ENCODE measurements at places on chromosomes 12 and 14. TPM values are rescaled to one million over a fixed set of nuclear protein-coding genes. Genes with fewer than 3 reads are reported as not detected.

Gene CCDC88C
- 273 TPM for total RNA-seq

Gene DHRS2
- not detected for total RNA-seq

DNA sequence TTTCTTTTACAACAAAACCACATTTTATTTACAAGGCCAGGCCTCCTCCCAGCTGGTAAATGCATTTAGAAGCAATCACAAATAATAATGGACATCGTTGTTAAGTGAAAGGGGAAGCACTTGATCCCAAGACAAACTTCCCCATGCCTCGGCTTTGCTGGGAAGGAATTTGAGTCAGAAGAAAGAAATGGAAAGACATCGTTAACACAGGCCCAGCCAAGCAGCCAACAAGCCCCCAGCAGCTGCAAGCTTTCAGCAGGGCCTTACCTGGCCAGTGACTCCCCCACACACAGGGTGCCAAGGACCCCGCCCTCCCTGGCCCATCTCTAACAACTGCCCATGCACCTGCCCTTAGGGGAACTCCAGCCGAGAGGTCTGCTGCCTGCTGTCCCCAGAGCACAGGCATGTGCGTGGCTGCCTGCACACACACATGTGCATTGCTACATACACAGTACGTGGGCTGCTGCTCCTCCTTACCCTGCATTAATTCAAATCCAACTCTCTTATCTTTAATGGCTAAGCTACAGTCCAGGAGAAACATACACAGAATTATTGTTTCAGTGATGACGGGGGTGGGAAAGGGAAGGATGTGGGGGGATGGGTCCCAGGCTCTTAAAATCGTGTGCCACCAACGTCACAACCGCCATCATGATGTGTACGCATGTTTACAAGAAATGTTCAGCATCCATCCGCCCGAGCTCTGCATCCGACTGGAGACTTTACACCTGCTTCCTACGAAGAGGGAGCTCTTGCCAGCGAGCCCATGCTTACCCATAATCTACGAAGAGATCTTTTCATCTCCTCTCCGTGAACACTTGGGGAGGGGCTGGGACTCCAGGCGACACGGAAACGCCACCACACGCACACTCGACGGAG is 9.8 kb downstream of the BCL11B start:
- DNase-seq: peak; percentile 81

DNA sequence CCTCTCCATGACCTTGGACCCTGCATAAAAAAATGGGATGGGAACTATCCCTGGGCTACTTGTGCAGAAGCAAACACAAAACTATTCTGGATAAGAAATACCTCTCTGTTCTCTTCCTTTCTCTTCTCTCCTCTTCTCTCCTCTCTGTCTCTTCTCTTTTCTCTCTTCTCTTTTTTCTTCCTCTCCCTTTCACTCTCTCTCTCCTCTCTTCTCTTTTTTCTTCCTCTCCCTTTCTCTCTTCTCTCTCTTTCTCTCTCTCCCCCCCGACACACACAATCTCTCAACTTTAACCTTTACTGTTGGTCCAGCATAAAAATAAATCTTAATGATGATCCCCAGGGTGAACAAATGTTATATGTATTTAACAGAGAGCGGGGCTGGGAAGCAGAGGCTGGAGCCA is 141.4 kb downstream of the SRGAP1 start:
- no peak for DNase-seq

DNA sequence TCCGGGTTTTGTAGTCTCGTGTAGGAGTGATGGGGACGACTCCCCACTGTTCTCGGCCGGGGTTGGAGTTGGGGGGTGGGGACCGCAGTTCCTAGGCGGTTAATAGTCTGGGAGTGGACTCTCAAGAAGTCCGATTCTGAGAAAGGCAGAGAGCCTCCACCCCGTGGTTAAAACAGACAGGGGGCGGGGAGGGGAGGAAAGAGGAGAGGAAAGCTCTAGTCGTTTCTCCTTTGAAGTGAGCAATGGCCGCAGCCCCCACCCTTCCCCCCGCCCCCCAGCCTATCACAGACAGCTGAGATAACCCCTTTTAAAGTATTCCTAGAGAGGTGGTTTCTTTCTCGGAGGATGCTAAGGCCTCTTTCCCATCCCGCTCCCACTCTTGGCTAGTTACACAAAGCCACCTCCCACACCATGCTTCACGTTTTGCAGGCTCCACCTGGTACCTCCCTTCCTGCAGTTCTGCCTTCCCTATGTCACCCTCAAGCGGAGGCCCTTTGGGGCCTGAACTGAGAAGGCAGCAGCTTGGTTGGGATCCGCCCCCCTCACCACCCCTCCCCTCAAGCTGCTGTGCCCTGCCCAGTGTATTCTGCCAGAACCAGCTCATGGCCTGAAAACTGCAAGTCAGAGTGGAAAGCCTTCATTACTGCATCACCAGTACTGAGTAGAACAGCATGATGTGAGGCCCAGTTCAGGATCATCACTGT is 853 bp downstream of the USP5 start:
- peak; percentile 72 for DNase-seq
